GM13976 (cell line): ENCODE measurements at places on chromosomes 16 and 17.
A peak's percentile ranks its signal among the peaks of the same experiment; 100 is the strongest.

GRCh38 chr16:63625126-63625525 lies 1496.7 kb downstream of the CDH11 start:
- no peak for DNase-seq

GRCh38 chr17:82697808-82698064 lies 762 bp downstream of the RAB40B start:
- no peak for DNase-seq

DNA sequence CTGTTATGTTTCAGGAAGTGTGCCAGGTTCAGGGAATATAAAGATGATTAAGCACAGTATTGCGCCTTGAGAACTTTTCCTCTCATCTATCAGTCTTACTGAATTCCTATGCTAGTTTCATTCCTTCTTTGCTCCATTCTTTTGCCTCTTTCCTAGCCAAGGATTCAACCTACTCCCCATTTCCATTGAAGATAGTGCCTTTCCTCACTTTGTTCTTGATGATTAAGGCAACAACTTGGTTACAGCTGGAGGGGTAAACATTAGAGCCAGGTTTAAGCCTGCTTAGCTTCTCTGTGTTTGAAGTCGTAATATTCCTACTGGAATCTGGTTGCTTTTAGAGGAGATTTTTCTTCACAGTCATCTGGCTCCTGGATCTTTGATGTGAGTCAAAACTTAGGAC lies 75.1 kb downstream of the NQO1 start:
- no peak for DNase-seq

DNA sequence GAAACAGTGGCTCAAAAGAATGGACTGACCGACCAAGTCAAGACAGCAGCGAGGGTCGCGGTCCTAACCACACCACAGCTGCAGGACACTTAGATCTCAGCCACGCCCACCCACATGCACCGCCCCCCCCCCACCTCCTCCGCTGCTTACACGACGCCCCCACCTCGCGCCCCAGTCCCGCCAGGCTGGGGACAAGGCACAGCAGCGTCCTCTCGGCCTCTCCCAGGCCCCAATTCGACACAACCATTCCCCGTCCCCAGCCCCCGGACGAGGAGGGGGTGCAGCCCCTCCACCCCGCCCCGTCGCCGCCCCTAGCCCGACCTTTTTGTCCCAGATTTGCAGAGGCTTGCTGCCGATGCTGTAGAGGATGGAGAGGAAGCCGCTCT lies 477 bp downstream of the CFAP20 start:
- DNase-seq, result no peak

DNA sequence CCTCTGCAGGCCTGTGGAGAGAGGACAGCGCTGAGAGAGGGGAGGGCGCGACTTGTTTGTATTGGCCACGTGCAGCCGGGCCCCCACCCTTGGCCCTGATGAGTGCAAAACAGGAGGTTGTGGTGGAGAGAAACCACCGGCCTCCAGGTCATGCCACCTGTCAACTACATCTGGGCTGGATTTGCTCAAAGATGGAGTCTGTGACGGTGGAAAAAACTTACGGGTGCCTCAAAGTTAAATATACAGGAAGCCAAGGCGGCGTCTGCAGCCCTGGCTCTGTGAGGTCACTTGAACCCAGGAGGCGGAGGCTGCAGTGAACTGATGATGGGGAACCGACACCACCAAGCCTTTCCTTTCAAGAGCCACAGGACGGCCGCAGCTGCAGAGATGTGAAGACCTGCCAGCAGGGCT lies 15.7 kb downstream of the C16orf74 start:
- peak; percentile 84 for DNase-seq

DNA sequence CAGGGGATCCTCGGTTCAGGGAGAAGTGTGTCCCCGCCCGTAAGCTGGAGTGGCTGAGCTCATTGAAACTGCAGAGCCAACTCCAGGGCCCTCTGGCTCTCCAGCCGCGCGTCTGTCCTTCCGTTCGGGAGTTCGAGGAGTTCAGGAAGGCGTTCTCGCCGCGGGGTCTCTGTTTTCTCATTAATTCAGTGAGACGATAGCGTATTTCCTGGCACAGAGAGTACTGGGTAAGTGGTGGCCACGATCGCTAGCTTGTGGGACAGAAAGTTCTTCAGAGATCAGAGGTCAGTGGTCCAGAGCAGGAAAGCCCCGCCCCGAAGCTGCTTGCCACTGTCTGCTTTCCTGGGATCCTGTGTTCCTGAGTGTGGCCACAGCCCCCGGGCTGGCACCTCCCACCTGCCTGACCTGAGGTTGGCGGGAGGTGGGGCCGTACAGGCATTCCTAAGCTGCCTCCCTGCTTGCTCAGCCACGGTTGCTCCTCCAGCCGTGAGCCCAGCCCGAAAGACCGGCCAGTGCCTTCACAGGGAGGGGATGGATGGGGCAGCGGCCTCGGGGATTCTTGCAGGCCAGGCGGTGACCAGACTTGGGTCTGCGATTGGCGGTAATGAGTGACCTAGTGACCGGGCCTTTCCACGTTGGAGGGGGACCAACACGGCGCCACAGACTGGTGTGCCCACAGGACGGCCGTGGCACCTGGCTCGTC lies 8.9 kb downstream of the BAIAP2 start:
- no peak for DNase-seq
